ENCODE measurements at places on chromosomes 1 and 21.

DNA sequence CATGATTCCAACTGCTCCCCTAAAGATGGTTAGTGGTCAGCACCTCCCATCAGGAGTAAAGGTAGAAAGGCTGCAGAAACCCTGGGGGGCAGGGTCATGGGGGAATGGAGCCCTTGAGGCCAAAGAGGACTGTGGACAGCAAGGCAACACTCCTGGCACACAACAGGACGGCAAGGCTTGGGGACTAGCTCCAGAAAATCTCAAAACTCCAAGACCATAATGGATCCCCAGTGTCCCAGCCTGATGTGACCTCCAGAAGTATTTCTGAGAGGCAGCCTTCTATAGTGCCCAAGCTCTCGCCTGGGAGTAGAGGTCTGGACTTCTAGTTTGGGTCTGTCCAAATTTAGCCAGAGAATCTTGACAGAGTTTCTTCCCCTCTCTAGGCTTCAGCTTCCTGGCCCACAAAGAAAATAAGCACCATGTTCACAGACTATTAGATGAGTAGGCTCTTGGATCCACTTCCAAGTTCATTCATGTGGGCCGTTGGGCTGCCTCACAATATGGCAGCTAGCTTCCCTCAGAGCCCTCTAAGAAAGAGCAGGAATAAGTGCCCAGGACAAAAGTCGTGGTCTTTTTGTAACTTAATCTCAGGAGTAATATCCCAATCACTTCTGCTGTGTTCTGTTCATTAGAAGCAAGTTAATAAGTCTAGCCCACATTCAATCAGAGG lies 6.9 kb downstream of the CD2 start:
- DNase-seq, result no peak

DNA sequence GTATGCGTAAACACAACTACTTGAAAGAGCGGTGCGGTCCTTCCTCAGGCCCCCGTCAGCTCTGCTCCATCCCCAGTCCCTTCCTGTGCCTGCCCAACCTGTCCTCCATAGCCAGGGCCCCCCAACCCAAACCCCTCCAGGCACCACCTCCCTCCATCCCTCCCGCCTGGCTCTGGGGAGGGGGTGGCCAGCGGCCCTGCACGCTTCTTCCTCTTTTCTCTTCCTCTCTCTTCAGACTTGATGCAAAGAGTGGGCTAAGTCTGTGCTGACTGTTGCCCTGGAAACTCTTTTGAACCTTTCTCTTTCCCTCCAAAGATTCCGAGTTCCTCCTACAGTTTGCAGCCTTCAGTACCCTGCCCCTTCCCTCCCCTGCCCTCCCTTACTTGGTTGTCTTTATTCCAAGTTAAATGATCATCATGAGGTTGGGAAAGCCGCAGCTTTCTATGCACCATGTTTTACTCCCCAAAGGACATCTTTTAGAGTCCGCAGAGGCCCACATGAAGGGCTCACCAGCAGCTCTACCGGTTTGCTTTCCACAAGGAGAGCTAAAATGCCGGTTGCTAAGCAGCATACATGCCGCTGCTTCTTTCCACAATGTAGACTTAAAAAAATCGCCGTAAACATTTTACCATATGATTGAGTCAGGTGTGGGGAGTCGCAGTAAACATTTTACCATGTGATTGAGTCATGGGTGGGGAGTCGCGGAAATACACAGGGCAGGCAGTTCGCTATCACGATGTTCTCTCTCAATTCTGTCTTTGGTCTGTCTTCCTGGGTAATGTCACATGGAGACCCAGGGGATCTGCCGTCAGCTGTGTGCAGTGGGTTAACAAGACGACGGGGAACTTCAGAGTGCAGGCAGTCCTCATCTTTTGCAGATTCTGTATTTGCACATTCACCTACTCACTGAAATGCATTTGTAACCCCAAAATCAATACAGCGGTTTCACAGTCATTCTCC lies 525.3 kb downstream of the KIF26B start:
- no peak for DNase-seq

DNA sequence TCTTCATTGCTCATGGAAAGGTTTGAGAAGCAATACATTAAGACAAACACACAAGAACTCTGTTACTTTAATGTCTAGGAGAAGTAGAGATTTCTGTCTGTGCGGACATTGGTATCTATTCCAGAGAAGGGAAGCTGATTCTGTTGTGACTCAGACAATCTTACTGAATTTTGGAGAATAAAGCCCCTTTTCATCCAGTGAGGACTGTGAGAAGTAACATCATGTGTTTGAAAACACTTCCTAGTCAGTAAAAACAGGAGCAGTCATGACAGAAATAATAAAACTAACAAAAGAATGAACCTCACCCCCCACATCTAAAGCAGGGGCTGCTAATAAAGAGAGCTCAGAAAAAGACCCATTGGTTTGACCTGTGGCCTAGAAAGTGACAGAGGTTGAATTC lies 46.6 kb downstream of the NEK7 start:
- DNase-seq, result no peak

DNA sequence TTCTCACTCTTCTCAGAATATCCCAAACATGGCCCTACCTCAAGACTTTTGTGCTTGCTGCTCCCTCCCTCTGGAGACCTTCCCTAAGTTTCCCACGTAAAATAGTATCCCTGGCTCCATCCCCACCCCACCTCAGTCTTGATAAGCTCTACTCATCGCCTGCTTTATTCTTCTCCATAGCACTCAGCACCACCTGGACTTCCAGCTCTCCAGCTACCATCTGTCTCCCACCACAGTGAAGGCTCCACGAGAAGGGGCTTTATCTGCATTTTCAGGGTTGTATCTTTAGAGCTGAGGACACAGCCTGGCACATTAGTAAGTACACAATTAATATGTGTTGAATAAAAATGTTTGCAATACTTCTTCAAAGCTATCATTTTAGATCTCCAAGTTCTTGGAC lies 37.8 kb downstream of the MAB21L3 start:
- DNase-seq, result no peak

GRCh38 chr1:109635862-109636200 lies 16.2 kb downstream of the AMPD2 start:
- DNase-seq, result no peak

GRCh38 chr1:97745912-97746311 lies 174.9 kb downstream of the DPYD start:
- no peak for DNase-seq

Measured in stimulated activated CD4-positive, alpha-beta T cell treated with anti-CD3 and anti-CD28 coated beads, TNF-alpha, amount 100 ng/mL, for 1 hour (primary cell).